ENCODE measurements at places on chromosomes 12 and 14.
A peak's percentile ranks its signal among the peaks of the same experiment; 100 is the strongest.

DNA sequence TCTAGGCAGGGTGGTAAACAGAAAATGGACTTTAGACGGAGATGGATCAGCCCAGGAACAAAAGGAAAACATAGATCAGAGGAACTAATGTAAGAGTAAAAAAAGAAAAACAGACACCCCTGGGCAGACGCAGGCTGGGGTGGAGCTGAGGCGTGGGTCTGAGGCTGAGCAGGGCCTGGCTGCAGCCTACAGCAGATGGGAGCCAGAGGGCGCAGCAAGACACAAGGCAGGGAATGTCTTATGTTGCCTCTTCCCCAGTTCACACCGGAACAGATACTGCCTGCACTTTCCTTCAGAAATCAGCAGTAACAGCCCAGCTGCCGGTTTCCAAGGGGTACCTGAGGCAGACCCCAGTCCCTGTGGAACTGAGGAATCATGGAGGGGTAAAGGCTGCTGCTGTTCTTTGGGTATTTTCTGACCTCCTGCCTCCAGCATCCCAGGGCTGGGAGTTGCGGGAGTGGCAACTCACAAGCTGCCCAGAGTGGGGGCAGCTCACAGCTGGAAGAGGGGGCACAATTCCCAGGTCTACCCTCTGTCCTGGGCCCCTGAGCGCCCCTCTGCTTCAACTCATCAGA is 9.8 kb downstream of the ZNF605 start:
- no peak for DNase-seq

DNA sequence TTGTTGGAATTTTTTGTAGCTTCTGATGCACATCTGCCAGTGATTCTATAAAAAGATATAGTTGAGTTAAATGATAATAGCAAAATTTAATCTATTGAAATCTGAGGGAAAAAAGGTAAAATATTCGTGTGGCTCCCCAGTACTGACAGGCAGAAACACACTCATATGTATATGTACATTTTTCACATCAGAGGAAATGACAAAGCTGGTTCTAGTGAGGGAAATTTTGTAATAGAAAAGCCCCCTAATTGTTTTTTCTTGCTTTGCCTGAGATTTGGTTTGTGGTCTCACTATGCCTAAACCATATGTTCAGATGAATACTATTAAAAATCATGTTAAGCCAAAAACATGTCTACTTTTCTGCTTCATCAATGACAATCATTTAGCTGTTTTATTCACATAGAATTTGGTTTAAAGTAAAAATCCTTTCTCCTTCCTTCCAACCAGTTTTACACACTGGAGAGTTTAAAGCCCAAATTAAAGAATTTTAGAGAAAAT is 203.5 kb downstream of the ANO6 start:
- DNase-seq: no peak

DNA sequence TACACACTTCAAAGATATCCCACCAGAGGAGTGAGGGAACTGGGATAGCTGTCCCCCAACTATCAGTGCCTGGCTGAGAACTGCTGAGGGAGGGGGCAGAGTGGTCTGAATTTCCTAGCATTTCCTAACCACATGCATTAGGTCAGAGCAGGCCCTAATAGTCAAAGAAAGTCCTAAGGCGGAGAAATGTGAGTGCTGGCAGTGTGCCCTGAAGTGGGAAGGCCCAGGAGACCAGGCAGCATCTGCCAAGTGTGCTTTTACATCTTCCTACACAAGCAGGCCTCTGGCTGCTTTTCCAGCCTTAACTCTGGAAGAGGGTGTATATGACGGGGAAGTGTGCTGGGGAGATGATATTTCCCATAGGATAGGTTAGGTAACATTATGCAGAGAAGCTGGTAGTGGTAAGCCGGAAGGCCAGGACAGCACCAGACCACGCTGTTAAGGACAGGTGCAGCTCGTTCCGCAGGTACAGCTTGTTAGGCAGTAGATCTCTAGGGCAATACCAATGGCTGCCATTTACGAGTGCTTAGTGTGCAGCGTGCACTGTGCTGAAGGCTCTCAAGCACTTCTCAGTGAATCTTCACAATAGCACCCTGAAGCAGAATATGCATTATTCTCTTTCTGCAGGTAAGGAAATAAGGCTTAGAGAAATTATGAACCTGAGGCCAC is 9.1 kb upstream of the CCDC198 start:
- DNase-seq: no peak

DNA sequence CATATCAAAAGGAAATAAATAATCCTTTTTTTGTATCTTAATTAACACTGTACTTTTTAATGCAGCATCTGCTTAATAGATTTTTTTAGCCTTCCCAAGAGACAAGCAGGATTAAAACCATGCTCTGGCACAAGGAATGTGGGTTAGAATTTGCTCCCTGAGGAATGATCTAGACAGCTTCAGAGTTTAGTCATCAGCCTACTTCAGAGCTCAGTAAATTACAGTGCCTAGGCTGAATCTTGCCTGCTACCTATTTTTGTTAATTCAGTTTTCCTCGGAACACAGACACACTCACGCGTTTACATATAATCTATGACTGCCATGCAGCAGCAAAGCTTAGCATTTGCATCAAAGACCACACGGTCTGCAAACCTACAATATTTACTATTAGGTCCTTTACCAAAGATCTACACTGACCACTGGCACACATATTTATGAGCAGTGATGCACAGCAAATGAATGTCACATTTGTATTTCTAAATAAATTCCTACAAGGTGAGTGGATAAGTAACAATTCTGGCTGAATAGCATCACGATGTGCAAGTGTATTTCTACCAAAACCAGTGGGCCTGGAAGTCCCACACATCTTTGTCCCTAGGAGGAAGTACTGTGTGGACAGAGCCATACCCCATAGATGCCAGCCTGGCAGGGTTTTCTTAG is 309.8 kb upstream of the TMEM132C start:
- DNase-seq: no peak

DNA sequence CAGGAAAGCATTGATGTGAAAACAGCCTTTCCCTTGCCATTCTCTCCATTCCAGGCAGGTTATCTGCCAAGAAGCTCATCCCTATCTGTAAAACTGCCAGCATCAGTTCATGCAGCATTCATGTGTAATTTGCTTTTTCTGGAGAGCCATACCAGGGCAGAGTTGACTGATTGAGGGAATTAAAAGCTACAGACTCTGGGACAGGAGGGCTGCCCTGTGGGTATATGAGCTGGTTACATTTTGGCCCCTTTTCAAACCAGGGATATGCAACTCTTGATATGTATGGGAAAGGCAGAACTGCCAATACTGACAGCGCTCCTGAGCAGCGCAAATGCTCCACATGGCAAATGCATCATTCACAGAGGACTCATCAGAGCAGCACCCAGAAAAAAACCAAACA is 53.7 kb downstream of the SYT1 start:
- no peak for DNase-seq

- DNase-seq: no peak
Measured at GRCh38 chr14:84228702-84229101, 1301.2 kb upstream of the FLRT2 start.

DNA sequence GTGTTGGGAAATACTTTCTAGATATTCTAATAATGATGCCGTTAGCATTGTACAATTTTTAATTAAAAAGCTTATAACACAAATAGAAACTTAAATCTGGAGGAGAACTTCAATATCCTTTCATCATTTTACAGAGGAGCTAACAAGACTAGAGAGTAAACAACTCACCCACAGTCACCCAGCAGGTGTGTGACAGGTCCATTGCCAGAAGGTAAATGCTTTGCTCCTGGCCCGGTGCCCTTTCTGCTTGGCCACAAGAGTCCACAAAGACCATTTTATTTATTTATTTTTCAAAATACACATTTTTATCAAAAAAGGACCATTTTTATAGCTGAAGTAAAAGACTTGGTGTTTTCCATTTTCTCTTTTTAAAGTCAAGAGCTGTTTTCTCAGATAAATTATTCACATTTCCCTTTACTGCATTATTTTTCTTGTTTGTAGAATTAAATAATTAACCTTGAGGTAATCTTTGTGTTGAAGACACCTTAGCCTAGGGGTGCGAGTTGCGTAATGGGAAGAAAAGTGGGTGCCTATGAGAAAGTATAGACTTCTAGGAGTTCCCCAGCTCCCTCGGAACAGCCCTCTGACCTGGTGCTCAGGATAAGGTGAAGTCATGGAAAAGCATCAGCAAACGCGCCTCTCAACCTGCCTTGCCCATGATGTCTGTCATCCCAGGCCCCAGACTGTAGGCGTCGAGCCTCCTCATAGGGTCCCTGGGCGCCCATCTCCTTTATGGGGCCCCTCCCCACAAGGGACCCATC is 26.3 kb upstream of the AMIGO2 start:
- no peak for DNase-seq

DNA sequence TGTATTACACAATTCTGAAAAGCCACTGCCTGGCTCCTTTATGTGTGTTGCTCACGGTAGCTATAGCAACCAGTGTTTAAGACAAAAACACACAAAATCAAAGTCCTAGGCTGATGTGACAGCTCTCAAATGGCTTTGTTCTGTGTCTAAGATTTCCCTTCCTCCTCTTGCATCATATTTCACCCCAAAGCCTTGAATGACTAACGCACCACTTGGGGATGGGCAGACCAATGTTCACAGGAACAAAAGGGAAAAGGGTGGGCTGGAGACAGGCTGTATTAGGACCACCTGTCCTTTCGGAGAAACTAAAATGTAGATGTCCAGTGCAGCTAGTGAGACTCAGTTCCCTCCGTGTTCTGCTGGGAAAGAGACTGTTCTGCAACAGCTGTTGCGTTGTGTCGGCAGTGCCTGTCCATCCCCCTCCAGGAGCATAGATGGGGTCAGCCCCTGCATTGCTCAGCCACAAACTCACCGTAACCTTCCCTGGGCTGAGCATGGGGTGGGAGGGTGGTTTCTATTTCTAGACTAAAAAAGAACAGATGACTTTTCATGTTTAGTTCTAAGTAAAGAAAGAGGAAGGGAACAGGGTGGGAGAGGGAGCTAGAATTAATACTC is 26.8 kb upstream of the DAAM1 start:
- DNase-seq: no peak

DNA sequence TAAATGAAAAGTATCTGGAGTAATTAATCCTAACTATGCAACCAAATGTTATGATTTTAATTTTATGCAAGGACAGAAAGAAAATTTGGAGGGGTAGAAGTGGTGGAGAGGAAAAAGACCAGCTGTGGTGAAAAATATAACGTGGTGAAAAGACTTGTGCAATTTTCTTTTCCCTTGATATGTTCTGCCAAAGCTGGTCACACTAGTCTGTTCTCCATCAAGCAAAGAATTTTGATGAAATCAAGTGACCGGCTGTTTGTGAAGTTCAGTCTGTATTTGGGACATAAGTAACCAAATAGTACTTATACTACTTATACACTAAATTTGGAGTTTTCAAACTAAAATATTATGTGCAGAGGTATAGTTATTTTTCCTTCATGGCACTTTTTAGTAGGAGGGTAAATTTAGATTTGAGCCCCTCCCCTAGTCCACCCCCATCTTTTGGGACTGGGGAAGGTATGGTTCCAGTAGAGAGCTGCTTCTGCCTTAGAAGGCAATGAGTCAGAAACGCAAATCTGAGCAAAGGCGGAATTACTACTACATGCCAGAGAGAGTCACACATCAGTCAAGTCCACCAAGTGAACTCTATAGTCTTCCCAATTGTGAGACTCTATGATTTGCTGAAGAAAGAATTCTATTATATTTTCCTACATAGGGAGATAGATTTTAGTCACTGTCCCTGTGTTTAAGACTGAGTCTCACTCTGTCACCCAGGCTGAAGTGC is 229.7 kb downstream of the SLC25A21 start:
- no peak for DNase-seq

DNA sequence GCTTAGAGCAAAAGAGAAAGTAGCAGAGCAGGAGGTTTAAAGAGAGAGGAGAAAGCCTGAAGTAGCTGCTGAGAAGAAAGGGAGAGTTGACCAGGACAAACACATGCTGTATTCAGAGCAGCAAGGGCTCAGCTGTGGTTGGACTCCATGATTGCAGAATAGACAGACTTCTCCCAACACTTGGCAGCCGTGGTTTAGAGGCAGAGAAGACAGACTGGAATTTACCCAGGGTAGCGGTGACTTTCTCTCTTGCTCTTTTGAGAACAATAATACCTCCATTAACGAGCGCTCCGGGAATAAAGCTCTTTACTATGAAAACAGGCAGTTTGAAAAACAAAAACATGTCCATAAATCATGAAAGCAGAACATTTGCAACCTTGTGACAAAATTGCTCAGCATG is 21.4 kb upstream of the IGF1 start:
- DNase-seq: no peak

GRCh38 chr14:95516554-95517181 is at the start of gene SYNE3:
Gene SYNE3 (minus strand): TSS chr14:95516650. CDS start chr14:95475821, 40,829 bp downstream.
- DNase-seq: peak; percentile 24

GRCh38 chr14:31962920-31963319 is 114.2 kb upstream of the ARHGAP5 start:
- no peak for DNase-seq

GRCh38 chr12:119354172-119354571 is 19.6 kb downstream of the CCDC60 start:
- DNase-seq: no peak

GRCh38 chr14:90641615-90642243 is 174.5 kb downstream of the TTC7B start:
- DNase-seq: no peak

DNA sequence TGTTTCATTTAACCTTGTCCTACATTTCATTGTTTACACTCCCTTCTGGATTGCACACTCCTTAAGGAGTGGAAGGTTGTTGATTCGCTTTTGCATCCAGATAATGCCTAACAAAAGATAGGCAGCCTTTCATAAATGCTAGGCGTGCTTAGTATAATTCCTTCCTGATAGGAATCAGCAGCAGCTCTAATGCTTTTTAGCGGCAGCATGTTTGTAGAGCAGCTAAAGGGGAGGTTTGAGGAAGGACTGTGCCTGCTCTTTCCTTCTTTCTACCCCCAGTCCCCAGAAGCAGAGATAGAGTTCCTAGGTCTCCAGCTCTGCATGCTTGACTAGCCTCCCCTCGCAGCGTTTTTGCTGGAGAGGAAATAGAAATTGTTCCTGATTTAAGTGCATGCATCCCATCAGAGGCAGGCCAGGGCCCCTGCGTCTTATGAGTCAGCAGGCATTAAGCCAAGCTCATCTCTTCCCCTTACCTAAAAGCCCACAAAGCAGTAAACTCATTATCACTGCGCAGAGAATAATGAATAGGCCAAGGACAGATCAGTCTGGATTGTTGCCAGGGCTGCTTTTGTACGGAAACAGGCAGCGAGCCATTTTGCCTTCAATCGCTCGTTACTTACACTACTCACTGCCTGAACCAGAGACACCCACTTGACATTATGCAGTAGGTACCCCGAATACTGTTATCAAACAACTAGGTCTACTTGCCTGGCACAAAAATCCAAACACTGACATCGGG is 14.0 kb upstream of the TBPL2 start:
- no peak for DNase-seq

- DNase-seq: no peak
Measured at GRCh38 chr12:108381787-108382436, 42.8 kb upstream of the CMKLR1 start.
